Stimulated activated CD4-positive, alpha-beta T cell treated with anti-CD3 and anti-CD28 coated beads, Interleukin-1b, Interleukin-23, amount 100 ng/mL, for 1 hour (primary cell): ENCODE measurements at places on chromosomes 5 and 9.

DNA sequence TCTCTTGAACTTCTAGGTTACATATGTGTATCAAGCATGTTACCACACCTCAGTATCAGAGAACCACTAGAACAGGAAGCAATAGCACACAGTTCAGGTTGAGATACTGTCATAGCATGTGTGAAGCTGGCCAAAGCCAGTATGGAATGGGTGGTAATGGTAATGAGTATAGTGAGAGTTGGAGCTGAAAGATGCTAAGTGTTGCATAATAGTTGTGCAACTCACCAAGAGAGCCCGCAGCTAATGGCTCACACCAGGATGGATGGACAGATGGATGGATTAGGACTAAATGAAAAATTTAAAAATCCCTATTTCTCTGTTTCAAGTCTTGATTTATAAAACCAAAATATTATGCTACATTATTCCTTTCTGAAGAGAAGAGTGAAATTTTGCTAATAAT lies 53.4 kb upstream of the KCNN2 start:
- no peak for DNase-seq

DNA sequence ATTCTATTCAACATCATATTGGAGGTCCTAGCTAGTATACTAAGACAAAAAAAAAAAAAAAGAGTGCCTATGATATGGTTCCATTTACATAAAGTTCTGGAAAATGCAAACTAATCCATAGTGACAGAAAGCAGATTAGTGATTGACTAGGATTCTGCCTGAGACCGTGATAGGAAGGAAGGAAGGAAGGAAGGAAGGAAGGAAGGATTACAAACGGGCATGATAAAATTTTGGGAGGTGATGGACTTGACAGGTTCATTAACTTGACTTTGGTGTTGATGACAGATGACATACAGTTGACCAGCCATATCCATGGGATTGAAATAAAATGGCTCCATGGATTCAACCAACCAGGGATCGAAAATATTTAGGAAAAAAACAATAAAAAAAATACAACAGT lies 79.1 kb upstream of the MAN2A1 start:
- no peak for DNase-seq

DNA sequence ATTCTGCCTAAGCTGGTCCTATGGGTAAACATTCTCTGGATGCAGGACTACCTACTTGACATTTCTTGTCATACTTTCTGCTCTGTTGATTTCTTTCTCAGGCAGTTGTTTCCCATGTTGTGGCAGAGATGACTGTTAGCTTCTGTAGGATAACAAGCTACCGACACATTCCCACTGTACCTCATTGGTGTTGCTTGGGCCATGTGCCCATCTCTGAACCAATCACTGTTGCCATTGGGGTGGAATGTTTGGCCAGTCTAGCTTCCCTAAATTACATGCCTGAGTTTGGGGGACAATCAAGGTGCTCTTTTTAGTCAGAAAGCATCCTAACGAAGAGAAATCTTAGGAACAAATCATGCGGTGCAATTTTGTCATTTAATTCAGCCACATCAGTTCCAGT lies 212.0 kb downstream of the KDM4C start:
- DNase-seq, result no peak

DNA sequence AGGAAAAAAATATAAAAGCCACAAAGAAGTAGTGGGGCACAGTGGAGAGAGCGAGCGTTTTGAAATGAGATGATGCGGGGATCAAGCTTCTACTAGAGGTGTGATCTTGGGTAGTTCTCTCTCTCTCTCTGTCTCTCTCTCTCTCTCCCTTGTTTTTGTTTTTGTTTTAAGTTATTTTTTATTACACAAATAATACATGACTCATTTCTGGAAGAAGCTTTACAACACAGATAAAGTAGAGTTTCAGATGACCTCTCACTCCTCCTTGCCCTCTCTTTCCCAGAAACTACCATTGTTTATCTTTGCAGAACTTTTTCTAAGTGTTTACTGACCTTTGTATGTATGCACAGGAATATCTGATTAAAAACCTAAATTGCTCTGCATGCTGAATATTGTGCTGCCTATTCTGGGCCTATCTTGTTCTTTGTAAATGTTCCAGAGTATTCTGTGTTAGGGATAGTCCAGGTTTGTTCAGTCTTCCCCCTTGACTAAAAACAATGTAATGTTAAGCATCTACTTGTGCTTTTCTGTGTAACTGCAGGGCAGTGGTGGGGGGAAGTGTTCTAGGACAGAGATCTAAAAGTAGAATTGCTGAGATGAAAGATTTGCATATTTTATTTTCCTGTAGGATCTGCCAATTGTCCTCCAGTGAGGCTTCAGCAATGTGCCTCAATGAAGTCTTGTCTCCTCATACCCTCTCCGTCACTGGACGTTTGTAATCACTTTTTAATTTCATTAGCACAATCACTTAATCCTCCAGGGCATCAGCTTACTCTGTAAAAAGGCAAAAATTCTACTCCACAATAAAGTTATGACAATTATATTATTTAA lies 52.0 kb downstream of the FYB1 start:
- DNase-seq, result no peak

GRCh38 chr9:89768650-89769071 lies 163.8 kb downstream of the GADD45G start:
- DNase-seq, result no peak

DNA sequence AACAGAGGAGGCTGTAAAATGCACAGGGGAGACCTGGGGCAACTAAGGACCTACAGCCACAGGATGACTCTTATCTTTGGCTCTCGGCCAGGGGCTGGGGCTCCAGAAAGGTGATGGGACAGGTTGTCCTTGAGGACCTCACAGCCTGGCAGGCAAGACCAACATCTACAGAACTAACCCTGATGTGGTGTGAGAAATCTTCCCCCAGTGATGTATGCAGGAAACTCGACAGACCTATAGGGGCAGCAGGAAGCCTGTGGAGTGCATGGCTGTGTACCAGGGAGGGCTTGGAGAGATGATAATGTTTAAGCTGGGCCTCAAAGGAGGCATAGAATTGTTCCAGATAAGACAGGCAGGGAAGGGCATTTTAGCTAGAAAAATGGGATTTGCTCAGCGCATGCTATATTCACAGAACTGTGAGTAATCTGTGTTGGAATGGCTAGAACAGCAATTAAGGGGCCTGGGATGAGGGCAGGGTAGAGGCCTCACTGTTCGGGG lies 68.5 kb upstream of the SLC25A51 start:
- no peak for DNase-seq

DNA sequence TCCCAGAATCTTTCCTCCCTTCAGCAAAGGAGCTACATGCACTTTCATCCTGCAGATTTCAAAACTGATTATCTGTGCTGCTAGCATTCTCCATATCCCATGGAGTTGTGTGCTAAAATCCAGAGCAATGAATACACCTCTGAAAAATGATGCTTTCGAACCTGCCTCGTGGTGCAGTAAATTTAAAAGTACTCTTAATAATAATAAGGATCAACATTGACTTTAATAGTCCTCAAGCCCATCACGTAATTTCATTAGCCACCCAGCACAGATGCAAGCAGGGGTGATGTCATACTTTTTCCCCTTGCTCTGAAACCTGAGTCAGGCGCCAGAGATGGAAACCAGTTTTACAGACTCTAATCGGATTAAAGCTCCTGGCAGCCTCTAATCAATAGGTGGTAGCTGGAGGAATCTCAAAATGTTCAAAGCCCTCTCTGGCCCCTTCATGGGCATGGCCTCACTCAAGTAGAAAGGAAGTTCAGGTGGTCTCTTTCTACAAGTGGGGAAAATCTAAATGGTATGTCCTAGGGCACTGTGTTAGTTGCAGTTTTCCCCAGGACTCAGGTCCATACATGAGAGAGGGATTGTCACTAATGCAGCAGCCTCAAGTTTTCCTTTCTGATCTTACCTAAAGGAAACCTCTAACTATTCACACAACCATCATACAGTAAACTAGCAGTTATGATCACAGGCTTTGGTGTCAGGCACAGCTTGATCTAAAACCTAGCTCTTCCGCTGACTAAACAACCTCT lies 221.6 kb upstream of the SLC30A5 start:
- DNase-seq, result no peak

DNA sequence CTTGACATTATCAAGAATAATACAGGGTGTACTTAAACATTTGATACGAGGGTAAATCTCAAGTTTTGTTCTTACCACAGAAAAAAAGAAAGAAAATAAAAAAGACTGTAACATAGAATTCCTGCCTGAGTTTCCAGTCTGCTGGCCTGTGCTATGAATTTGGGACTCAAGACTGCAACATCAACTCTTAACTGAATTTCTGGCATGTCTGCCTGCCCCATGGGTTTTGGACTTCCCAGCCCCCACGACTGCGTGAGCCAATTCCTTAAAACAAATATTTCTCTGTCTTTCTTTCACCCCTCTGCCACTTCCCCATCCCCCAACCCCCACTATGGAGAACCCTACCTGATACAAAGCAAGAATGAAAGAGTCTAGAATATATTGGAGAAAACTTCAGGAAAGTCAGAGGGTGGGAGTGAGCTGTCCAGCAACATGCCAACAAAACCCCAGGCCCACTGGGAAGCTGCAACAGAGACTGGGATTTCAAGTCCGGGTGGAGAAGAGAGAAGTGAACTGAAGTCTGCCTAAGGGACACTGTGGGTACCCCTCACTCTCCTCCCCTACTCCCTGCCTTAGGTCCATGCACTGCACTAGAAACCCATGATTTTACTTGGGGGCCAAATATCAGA lies 43.0 kb downstream of the MARCHF3 start:
- no peak for DNase-seq

DNA sequence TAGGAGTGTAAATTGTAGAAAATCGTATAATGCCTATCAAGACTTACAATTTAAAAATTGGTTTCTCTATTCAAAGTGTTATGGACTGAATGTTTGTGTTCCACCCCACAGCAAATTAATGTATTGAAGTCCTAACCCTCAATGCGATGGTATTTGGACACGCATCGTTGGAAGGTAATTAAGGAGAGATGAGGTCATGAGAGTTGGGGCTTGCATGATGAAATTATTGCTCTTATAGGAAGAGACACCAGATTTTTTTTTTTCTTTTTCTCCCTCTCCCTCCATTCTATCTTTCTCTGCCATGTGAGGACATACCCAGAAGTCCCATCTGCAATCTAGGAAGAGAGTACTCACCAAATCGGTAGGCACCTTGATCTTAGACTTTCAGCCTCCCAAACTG lies 189.2 kb downstream of the MAN2A1 start:
- no peak for DNase-seq

GRCh38 chr9:103245369-103245768 lies 250.2 kb downstream of the CYLC2 start:
- no peak for DNase-seq

GRCh38 chr9:84966876-84967830 lies 297.6 kb downstream of the NTRK2 start:
- DNase-seq, result no peak

DNA sequence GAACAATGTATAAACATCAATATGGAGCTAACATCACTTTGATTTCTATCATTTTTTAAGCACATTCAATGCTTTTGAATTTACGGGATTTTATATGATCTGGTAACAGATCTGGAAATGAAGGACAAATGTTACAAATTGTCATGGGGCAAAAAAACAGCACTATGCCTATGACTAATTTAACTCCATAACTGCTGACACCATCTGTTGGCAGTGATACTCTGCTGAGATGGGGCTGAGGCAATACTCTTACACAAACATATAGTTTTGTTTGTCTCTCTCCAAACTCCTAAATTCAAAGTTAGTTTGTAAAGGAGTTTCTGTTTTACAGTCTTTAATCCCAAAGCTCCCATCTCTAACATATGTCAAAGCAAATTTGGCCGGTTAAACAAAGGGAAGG lies 132.5 kb upstream of the FER start:
- no peak for DNase-seq

GRCh38 chr5:52804981-52805380 lies 17.3 kb downstream of the ITGA1 start:
- no peak for DNase-seq

DNA sequence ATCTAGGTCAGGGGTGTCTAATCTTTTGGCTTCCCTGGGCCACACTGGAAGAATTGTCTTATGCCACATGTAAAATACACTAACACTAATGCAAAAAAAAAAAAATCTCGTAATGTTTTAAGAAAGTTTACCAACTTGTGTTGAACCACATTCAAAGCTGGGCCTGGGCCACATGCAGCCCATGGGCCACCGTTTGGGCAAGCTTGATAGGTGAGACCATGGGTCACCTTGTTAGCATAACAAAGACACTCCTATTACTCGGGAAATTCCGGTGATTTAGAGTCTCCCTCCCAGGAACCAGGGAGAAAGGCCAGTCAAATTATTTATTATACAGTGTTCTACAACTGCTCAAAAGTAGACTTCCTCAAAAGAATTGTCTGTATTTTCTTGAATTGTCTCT lies 12.7 kb downstream of the RECK start:
- DNase-seq, result no peak
